ENCODE measurements at places on chromosomes 2 and 18.
A peak's percentile ranks its signal among the peaks of the same experiment; 100 is the strongest.

DNA sequence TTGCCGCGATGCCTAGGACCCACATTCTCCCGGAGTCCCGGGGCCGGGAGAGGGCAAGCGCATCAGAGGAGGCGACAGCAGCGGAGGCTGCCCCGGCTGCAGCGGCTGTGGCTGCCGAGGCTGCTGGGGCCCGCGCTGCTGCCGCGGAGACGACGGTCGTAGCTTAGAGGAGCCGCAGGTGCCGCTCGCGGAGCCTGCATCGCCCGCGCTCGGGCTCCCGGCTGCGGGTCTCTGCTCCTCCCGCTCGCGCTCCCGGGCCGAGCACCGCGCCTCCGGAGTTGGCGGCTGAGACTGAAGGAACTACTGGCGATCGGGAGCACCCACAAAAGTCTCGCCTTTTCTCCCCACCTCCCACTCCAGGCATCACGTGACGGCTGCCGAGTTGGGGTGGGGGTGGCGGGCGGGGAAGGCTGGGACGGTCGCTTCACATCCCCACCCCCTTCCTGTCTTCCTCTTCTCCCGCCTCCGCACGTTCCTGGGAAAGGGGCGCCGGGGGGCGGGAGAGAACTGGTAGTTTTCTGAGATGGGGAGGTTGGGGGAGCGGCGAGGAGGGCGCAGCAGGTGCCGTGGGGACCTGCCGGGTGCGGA, at the start of gene LYPD1:
TSS of gene LYPD1 (minus strand) at position 298 of the 588 bp plus-strand sequence. CDS start at position 25, 273 bp downstream.
- DNase-seq = no peak

DNA sequence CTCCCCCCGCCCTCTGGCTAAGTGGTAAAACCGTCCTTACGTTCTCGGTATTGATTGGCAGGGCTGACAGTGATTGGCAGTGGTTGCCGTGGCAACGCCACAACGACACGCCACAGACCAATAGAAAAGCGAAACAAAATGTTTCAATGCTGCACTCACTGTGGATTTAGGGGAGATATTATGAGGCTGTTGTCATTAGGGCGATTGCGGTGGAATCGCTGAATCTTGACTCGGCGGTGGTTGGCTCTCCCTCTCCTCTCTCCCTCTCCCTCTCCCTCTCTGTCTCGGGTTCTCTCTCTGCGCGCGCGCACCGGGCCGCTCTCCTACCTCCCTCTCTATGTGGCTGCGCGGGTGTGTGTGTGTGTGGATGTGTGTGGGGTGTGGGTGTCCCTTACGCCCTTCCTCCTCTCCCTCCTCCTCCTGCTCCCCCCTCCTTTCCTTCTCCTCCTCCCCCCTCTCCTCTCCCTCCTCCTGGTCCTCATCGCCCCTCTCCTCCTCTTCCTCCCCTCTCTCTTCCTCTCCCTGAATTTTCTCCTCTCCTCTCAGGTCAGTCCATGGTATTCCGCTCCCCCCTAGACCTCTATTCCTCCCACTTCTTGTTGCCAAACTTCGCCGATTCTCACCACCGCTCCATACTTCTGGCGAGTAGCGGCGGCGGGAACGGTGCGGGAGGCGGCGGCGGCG, at the start of gene SIX3:
TSS of gene SIX3 (plus strand) at position 152 of the 684 bp plus-strand sequence. CDS start at position 555, 403 bp downstream.
- peak; percentile 80 for DNase-seq

- no peak for DNase-seq
Measured at GRCh38 chr2:19059076-19059475, 299.3 kb downstream of the OSR1 start.

- no peak for DNase-seq
Measured at GRCh38 chr2:97728091-97728731, 14.8 kb downstream of the ZAP70 start.

DNA sequence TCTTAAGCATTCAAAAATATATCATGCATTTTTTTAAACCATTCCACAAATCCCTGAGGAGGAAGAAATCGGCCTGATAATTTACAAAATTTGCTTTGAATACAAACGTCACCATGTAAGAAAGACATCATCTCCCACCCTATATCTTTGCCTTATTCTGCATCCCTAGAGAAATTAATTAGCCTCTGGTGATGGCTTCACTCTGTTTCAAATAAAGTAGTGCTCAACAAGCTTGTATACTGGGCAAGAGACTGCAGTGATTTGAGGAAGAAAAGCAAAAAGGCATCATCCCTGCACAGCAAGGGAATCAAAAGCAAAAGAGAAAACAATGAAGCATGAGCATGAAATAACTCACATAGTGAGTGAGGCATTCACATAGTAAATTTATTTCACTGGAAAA, 375.5 kb downstream of the CDH7 start:
- no peak for DNase-seq
